Dermis microvascular lymphatic vessel endothelial cell (primary cell): ENCODE measurements at places on chromosomes 5 and 9. TPM values are rescaled to one million over a fixed set of nuclear protein-coding genes. Genes with fewer than 3 reads are reported as not detected.

- no peak for DNase-seq
These were observed 47.9 kb downstream of the OLFM1 start for GRCh38 chr9:135135171-135135928.

GRCh38 chr9:81629440-81629839 is 59.9 kb downstream of the TLE1 start:
- no peak for DNase-seq

GRCh38 chr9:92517046-92517445 is 18.7 kb downstream of the ECM2 start:
- no peak for DNase-seq

The NCS1 gene
- 9.1 and 12.2 TPM in 2 replicates for total RNA-seq

DNA sequence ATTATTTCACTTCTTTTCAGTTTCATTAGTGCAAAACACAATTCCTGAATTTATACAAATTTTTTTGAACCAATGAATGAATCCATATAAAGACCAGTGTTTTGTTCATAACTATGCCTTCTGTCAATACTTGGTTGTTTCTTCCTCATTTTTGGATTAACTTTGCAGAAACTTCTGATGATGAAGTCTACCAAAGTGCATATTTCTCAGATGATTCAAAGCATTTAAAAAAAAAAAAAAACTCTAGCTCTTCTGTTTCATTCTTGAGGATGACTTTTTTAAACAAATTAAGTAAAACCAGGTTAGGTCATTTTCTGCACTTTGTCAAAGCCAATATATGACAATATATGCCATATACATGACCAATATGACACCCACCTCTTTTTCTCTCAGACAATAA is 92.6 kb downstream of the CHSY3 start:
- no peak for DNase-seq

The RNF183 gene
- not detected in 2 replicates for total RNA-seq

- DNase-seq, result no peak
These were observed 2.7 kb upstream of the PURA start for GRCh38 chr5:140111011-140111858.

- no peak for DNase-seq
These were observed 15.6 kb downstream of the RABL6 start for GRCh38 chr9:136823136-136824046.
